ENCODE measurements at places on chromosomes 6 and 20.
A peak's percentile ranks its signal among the peaks of the same experiment; 100 is the strongest.

GRCh38 chr20:35523298-35523888 is 6.1 kb downstream of the C20orf173 start:
- DNase-seq, result no peak

- DNase-seq, result no peak
Measured at GRCh38 chr6:64289931-64290330, 654.3 kb downstream of the PHF3 start.

DNA sequence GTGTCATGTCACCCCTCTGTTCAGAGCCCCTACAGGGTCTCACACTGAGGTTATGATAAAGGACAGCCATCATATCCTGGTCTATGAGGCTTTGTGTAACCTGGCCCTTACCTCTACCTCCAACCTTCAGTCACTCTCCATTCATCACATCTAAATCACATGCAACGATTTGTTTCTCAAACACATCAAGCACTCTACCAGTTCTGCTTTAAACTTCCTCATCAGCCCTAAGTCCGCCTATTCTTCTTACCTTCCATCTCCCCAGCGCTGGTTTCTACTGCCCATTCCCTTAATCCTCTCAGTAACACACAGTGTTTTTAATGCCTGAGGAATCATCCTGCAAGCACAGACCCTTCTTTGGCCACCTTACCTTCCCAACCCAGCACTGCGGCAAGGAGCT is 17.9 kb upstream of the BACH2 start:
- no peak for DNase-seq

- DNase-seq, result no peak
Measured at GRCh38 chr6:32752580-32752979, 10.8 kb downstream of the HLA-DQB2 start.

- DNase-seq, result no peak
Measured at GRCh38 chr6:16272201-16272600, 33.8 kb downstream of the GMPR start.

DNA sequence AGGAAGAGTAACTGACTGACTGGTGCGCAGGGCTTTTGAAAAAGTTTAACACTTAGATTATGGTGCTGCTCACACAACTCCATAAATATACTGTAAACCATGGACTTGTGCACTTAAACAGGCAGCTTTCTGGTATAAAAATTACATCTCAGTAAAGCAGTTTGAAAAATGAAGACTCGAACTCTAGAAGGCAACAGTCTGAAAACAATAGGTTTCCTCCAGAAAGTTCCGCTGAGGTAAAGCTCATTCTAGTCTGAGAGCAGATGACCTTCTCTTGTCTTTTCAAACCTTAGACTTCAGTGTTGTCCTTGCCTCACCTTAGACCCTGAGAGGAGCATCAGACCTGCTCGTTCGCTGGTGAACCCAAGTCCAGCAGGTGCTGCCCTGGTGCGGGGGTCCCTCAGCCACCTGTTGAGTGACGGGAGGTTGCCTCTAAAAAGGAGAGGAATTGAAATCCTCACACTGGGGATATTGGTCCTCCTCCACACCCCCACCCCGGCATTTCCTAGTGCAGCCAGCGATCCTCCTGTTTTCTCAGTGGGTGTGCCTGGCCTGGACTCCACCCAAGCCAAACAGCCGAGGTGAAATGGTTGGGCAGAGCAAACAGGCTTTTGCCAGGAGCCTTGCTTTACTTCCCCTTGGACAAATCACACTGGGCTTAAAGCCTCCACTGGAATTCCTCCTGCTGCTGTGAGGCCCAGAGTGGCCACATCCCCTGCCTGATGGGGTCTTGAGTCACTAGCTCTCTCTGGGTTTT is 14.7 kb upstream of the PYGB start:
- no peak for DNase-seq

- no peak for DNase-seq
Measured at GRCh38 chr20:32539026-32539816, 45.9 kb downstream of the NOL4L start.

- no peak for DNase-seq
Measured at GRCh38 chr6:75180864-75181263, 25.0 kb downstream of the COL12A1 start.

DNA sequence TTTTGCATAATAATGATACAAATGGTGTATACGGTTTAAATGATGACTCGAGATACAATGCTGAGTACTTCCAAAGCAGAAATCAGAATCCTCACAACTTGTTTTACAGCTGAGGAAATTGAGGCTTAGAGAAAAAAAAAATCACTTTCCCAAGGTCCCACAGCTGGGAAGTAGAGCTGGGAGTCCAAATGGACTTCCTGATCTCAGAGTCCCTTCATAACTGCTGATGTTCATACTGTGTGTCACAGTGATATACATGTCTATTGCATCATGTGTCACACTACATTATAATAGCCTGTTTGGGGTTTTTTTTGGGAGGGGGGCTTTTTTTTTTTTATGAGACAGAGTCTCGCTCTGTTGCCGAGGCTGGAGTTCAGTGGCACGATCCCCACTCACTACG is 8.5 kb downstream of the HM13 start:
- DNase-seq, result no peak

DNA sequence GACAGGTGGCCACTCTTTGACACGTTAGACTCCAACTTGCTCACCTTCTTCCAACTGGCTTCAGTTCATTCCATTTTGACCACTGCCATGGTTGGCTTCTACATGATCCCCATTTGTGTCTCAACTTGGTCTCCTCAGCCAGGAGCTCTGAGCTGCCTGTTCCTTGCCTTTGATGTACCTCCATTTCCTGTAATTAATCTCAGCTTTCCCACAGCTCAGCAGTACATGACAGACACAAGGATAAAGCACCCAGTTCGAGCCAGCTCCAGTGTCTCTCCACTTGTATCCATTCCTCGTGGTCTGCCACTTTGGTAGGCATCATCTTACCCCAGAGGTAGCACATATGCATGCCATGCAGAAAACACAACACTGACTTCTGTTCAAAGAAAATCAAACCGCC is 161.0 kb downstream of the TSHZ2 start:
- no peak for DNase-seq

DNA sequence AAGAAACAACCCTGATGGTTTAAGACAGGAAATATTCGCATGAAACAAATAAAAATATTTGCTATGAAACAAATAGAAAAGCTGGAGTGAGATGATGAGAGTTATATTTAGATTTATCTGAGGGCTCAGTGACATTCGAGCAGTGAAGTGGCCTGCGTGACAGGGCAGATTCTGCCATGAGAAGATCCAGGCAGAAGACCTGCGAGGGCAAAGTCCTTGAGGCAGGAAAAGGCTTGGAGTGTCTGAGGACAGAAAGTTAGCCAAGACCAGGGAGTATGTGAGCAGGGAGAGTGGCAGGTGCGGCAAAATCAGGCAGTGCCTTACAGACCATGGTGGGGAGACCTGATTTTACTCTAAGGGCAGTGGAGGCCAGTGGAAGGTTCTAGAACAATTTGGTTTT is 66.9 kb upstream of the RIN2 start:
- no peak for DNase-seq

GRCh38 chr6:1896897-1897296 is 287.2 kb downstream of the FOXC1 start:
- no peak for DNase-seq

- no peak for DNase-seq
Measured at GRCh38 chr20:57791178-57791962, 81.6 kb upstream of the PMEPA1 start.

DNA sequence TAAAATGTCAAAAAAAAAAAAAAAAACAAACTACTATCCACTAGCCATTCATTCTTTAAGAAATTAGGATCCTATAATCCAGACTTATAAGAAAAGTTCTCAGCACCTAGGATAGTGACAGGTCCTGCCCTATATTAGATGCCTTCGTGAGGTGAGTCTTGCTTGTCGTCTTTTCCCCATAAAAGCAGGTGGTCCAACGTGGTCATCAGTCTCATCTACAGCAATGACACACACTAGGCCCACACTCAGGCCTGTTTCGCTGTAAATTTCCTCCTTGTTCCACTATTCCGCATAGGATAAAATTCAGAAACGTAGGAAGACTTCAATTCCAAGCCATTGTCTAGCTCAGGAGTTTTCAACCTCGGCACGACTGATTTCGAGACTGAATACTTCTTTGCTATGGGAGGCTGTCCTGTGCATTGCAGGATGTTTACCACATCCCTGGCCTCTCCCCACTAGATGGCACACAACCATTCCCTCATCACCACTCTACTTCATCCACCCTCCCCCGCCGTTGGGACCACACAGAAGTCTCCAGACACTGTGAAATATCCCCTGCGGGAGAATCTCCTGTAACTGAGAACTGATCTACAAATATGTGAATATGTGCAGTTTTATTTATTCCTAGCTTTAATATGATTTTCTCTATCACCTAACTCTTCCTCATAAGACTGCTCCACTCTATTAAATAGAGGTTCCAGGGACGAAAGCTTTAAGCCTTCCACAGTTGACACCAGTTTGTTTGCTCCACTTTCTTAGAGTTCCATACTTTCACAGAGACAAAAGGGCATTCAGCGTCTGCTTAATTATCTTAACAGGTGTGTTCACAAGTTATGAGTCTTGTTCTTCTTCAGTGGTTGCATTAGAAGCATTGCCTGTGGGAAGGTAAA is 346.3 kb downstream of the BMP2 start:
- no peak for DNase-seq

- DNase-seq, result no peak
Measured at GRCh38 chr20:50381771-50382593, 128.2 kb upstream of the PTPN1 start.

DNA sequence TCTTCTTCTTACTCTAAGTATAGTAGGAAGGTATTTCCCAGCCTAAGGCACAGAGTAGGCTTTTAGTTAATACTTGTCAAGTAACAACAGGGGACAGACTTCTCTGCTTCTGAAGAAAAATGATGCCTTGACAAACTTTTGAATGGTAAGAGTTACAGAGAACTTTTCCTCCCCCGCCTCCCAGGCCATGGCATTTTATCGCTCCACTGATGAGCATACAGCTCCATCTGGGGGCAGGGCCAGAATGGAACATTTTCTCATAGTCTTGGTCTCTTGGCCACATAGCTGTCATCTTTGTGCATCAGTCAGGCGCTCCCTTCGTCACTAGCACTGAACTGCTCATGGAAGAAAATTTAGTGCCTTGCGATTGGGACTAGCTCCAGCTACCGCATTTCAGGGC is 1066.8 kb upstream of the CITED2 start:
- DNase-seq, result no peak

GRCh38 chr20:17644451-17644850 is 37.6 kb downstream of the RRBP1 start:
- no peak for DNase-seq

DNA sequence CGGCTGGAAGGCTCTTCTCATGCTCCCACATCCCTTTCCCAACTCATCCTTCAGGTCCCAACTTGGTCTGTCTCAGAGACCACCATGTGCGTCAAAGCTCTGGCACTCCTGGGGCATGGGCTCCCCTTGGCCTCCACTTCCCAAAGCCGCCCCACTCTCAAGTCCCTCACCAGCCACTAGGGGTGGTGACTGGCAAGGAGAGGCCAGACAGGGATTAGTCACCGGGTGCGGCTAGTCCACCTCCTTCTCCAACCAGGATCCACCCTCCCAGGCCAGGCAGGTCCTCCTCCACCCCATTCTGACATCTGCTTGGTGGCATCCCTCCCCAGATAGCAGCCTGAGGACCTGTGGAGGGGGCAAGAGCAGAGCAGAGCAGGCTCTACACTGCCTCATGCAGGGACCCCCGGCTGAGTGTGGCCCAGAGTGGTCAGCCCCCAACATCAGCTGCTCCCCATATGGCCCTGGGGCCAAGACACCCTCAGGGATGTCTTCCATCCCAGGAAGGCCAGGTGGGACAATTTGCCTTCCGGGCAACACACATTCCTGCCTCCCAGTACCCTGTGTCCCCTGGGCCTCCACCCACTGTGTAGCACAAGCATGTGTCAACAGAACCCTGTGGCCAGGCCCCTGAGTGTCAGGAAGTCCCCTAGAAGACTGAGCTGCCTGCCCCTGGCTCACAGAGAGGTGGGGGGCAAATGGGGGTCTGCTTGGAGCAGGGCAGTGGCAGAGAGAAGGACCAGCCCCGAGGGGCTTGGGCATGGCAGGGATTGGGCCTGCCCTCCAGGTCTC is 29.2 kb downstream of the YTHDF1 start:
- no peak for DNase-seq

DNA sequence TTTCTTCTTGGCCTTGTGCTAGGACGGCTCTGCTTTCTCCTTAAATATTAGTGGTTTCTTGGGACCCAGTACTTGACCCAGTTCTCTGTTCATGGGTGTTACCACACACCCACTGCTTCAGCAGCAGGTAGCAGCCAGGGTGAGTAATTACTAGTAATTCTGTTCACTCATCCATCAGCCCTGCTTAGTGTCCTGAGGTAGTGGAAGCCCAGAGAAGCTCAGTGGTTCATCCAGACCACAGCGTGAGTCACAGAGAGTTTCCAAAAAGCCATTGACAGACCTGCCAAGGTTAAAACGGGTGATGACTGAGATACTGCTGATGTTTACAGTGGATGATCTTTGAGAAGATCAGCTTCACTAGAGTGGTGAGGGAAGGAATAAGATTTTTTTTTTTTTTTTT is 51.7 kb upstream of the HINT3 start:
- DNase-seq, result peak; percentile 7

- no peak for DNase-seq
Measured at GRCh38 chr6:116015561-116015960, 45.1 kb downstream of the FRK start.

DNA sequence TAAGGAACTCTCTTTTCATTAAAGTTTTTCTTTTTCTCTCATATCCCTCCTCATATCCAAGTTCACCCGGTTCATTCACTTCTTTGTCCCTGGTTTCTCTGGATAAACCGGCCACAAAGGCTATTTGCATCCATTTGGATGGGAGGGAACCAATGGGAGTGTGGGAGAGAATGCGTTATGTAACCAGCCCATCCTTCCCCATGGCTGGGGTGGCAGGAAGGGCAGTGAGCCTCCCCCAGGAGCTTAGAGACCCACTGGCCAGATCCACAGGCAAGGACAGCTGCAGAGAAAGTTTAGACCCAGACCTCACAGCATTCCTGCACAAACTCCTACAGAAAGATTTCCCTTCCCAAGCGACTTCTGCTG is 10.7 kb downstream of the CASS4 start:
- DNase-seq, result no peak

GRCh38 chr20:11754451-11754850 is 163.2 kb upstream of the BTBD3 start:
- DNase-seq, result no peak

- DNase-seq, result no peak
Measured at GRCh38 chr6:36556281-36556680, 9.0 kb upstream of the STK38 start.

- no peak for DNase-seq
Measured at GRCh38 chr6:36915599-36915998, 29.8 kb downstream of the C6orf89 start.
